ENCODE measurements at places on chromosomes 5 and 9.

- no peak for DNase-seq
Observed at GRCh38 chr5:77928776-77929300, 152.7 kb upstream of the TBCA start.

- DNase-seq = no peak
Observed at GRCh38 chr9:10876333-10876732, 263.5 kb upstream of the PTPRD start.

GRCh38 chr9:72048850-72049249 lies 11.6 kb downstream of the C9orf57 start:
- no peak for DNase-seq

GRCh38 chr9:103900466-103900865 lies 193.6 kb upstream of the SMC2 start:
- no peak for DNase-seq

DNA sequence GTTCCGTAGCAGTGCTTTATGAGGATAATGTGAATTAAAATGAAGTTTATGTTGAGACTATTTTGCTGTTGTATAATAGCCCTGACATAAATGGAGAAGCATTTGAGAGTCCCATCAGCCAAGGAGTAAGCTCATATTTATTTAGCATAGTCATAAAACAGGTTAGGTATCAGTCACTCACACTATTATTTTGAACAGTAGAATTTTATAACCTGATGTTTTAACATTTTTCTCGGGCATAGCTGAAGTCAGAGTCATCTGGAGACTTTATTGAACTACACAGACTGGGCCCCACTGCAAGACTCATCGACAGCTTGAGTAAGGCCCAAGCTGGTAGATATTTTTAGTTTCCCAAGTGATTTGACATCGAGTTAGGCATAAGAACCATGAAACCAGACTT lies 620.3 kb upstream of the WWC1 start:
- no peak for DNase-seq

- DNase-seq = no peak
Observed at GRCh38 chr5:115736690-115737005, 79.8 kb downstream of the CDO1 start.

GRCh38 chr9:106753155-106753671 lies 109.8 kb upstream of the ZNF462 start:
- DNase-seq = peak; percentile 4

DNA sequence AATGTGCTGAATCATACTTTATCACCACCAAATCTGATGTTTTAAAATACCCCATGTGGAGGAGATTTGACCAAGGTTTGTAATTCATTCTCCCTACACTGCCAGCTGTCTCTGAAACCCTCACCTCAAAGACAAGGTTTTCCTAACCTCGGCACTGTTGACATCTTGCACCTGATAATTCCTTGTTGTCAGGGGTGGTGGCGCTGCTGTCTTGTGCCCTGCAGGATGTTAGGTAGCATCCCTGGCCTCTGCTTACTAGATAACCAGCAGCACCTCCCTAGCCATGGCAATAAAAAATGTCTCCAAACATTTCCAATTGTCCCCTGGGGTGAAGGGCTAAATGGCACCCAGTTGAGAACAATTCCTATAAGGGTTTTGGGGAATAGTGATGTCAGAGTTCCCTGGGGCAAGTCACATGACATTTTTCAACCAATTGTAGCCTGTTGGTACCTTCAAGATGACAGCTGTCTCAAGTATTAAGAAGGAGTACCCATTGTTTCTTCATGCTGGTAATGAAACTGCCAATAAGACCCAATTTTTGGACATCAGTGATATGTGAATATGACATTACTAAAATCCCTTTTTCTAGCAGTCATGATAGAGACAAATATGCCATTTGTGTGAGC lies 160.6 kb upstream of the PLCXD3 start:
- no peak for DNase-seq

- DNase-seq = no peak
Observed at GRCh38 chr5:80964491-80964890, 4.3 kb downstream of the RASGRF2 start.

- no peak for DNase-seq
Observed at GRCh38 chr9:113781896-113782295, 94.2 kb upstream of the ZNF618 start.

DNA sequence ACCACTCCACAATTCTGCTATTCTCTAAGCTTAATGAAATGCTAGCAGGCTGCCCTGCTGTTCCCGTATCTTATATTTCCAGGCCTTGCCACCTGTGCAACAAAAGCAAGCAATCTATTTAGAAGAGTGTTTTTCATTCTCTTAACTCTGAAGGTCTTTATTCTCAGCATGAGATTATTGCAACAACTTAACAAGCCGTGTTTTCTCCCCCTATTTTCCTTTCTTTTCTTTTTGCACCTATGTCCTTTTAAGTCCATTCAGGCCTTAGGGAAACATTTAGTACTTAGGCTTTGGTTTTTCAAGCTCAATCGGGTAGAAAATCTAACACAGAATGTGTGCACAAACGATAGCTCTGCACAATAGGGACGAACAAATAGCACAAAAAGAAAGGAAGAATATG lies 89.6 kb upstream of the DMRTA1 start:
- DNase-seq = no peak

GRCh38 chr9:32251539-32251938 lies 132.9 kb upstream of the ACO1 start:
- DNase-seq = peak; percentile 28

DNA sequence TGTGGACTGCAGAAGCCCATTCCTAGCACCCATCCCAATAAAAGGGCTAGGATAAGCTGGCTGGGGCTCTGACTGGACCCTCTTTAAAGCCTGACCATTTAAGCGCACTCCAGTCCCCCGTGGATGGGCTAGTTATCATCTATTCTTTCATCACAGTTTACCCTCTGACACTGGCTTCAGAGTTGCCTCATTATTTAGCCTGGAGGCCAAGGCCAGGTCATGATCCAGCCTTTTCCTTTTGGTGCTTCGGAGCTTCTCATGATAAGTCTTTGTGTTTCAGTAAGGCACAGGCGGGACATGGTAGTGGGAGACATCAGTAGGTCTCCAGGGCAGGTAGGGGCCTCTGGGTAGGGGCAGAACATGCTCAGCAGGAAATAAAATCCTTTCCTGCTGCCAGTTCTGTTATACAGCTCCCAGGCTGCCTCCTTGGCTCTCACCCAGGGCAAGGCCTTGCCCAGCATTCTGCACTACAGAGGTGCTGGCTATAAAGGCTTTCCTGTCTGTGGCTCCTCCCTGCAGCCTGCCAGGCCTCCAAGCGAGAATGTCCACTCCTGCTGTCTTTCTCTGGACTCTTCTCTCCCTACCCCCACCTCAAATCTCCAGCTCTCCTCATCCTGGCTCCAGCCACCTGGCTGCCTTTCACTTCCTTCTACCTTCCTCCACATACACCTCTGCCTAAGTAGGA lies 128.8 kb downstream of the FSTL4 start:
- DNase-seq = no peak

GRCh38 chr5:16453609-16454008 lies 12.0 kb downstream of the ZNF622 start:
- DNase-seq = no peak

DNA sequence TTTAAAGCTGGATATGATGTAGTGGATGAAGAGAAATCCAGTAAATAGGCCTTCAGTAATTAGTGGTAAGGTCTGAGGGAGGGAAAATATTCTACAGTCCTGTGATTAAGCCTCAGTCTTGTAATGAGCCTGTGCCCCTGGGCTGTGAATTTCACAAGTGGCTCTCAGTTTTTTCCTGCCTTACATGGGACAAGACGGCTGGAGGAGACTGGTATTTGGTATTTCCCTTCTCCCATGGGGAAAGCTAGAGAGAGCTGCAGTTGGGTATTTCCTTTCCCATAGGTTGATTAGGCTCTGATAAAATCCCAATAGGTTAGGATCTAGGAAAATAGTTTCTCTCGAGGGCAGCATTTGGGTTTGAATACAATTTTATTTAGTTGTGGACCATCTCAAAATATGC lies 62.2 kb upstream of the GNA14 start:
- DNase-seq = no peak

DNA sequence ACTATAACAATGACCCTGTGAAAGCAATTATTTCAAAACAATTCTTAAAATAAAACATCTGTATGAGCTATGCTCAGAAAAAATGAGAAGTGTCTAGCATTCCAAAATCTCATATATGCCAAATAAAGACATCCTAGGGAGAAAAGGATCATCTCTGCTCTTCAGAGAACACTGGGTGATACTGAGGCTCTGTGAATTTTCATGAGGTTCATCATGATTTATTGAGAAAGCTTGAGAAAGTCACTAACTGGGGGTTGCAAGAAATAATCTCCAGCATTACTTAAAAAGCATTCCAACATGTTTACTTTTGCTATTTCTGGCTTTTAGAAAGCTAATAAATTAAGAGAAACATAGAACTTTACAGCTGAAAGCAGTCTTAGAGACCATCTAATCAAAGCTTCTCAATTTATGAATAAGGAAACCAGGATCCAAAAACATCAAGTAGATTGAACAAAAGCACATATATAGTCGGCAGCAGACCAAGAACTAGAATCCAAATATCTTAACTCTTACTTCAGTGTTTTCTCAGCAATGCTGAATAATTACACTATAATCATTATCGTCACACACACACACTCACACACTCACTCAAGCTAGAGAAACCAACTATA lies 372.8 kb downstream of the NR2F1-AS1 start:
- DNase-seq = no peak

DNA sequence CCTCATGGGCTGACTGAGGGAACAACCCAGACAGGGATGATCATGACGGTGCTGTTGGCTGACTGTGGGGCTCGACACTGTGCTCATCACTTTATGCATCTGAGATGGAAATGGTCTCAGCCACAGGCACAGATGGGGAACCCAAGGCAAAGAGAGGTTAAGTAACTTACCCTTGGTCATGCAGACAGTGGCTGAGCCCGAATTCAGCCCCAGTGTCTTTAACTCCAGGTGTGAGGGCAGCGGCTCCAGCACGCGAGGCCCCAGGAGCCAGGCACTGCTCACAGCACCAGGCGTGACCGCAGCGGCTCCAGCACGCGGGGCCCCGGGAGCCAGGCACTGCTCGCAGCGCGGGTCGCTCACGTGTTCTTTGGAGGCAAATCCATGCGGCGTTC lies 45.3 kb upstream of the FCN1 start:
- DNase-seq = no peak

DNA sequence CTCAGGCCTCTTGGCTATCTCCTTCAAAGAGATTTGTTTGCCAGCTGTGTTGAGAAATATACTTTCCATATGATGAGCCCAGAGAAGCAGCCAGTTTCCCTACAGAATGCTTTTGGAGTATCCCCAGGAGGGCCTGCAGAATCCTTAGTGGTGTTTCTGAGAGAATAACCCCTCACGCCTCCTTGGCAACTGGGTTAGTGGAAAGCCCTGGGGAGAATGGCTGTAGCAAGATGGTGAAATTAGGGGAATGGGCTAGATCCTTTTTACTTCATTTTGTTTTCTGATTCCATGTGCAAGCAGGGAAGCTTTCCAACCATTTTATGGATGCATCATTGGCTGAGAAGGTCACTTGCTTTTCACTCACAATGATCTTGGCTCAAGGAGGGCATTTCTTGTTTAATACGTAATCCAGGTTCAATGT lies 364.6 kb downstream of the DMRT2 start:
- DNase-seq = no peak

DNA sequence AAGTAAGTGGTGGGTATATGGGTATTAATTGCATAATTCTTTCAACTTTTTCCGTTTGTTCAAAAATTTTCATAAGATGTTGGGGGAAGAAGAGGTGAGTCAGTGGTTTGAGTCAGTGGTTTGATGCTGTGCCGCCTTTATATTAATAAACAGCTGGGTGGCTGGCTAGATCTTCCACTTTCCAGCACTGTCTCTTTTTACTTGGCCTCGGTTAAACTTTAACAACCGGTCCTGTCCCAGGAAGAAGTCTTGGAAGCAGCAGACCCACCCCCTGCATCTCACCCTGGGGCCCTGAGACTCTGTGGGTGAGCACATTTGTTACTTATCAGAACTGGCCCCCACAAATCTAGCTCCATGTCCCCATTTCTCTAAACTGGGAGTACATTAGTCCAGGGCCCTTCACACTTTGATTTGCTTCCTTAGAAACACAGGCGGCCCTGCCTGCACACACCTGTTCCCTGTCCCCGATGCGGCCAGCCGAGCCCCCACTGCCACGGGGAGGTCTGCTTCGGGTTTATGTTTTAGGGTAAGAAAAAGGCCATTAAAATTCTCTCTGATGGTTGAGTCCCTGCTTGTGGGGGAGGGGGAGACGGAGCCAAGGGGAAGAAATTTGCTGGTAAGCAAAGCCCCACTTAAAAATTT lies 90.7 kb downstream of the PTCH1 start:
- peak; percentile 28 for DNase-seq

DNA sequence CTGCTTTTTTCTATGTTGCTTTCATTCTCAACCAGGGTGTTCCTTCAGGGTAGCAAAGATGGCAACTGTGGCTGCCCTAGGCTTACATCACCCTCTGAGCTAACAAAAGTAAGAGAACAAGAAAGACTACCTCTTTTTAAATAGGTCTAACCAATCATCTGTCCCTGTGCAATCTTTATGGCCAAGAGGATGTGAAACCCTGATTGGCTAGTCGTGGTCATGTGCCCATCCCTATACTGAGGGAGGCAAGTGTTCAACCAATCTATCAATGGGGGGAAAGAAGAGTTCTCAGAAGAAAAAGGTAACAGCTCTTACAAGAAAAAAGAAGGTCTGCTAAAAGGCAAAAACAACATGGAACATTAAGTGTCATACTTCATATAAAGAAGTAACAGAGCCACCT lies 11.7 kb upstream of the SNCAIP start:
- DNase-seq = no peak

- no peak for DNase-seq
Observed at GRCh38 chr5:132662004-132662401, 4.0 kb downstream of the IL13 start.

GRCh38 chr9:19049917-19050636 lies 850 bp downstream of the RRAGA start:
- DNase-seq = peak; percentile 26

DNA sequence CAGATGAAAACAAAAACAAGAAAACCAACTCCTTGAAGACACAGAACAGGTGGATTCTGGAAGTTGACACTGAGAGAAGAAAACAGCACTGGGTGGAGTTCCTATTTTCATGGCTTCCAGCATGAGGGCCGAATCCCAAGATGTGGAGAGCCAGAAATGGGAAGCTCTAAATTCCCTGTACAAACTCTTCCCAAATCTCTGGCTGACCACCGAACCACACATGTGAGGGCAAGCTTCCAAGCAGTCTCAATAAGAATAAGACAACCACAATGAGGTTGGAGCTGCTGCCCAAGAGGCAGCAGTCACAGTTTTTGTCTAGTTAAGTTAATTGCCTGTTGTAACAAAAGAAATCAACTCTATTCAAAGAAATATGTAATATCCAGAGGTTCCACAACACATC lies 339.3 kb upstream of the SLC30A5 start:
- DNase-seq = no peak

DNA sequence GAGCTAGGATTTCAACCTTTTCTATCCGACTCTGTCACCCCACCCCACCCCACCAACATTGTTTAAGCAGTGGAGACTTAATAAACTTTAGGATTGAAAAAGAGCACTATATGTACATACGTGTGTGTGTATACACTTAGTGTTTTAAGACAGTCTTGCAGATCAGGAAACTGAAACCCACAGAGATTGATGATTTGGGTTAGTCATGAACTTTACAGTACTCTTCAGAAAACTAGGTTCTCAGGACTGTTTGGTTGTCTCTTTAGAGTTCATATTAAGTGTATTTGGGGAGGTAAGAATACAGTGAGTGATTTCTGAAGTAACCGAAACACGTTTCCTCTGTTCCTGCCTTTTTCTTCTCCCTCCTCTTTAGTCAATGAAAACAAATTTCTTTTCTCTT lies 1043.1 kb downstream of the TLE1 start:
- DNase-seq = no peak

GRCh38 chr5:32061236-32061635 lies 112.9 kb downstream of the GOLPH3 start:
- no peak for DNase-seq

Data from stimulated activated naive CD8-positive, alpha-beta T cell treated with anti-CD3 and anti-CD28 coated beads, Interleukin-15, Interleukin-2, amounts not matched to agents 100 U/mL and 50 U/mL, for 24 hours (primary cell).